ENCODE measurements at places on chromosomes 4 and X. TPM values are rescaled to one million over a fixed set of nuclear protein-coding genes. Genes with fewer than 3 reads are reported as not detected.

Gene TLR10
- total RNA-seq: not detected

Gene DUSP21
- not detected for total RNA-seq

- no peaks in the 10 kb centered on the region for H3K27me3 ChIP-seq
- H3K4me1 ChIP-seq: no peaks in the 10 kb centered on the region
- no peaks in the 10 kb centered on the region for H3K36me3 ChIP-seq
- H3K27ac ChIP-seq: no peak overlapping the region
- DNase-seq: no peak
Measured at GRCh38 chr4:166324321-166324720, 451.3 kb downstream of the TLL1 start.

GRCh38 chrX:44447214-44447613, 95.4 kb downstream of the FUNDC1 start:
- no peaks in the 10 kb centered on the region for H3K27me3 ChIP-seq
- H3K27ac ChIP-seq: no peak overlapping the region
- DNase-seq: no peak
- no peaks in the 10 kb centered on the region for H3K4me1 ChIP-seq
